ENCODE measurements at places on chromosomes 13 and 19.
A peak's percentile ranks its signal among the peaks of the same experiment; 100 is the strongest.

GRCh38 chr19:11306337-11306736 lies 10.4 kb downstream of the TSPAN16 start:
- DNase-seq: no peak

GRCh38 chr19:46813839-46814358 lies 25.5 kb upstream of the SLC1A5 start:
- no peak for DNase-seq

DNA sequence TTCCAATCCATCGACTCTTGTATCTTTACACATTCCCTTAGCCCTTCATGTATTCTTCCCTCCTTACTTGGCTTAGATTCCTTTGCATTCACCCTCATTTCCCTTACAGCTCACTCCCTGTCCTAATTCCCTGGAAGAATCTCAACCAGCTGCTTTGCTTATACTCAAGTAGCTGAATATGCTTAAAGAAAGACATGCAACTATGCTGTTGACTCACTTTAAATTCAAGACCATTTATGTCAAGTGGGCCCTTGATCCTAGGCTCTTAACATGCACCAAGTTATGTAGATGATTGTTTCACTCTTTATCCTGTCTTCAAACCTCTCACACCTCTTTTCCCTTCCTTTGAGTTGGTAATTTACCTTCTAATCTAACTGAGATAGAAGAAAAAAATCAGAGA lies 7.4 kb downstream of the CCDC122 start:
- no peak for DNase-seq

DNA sequence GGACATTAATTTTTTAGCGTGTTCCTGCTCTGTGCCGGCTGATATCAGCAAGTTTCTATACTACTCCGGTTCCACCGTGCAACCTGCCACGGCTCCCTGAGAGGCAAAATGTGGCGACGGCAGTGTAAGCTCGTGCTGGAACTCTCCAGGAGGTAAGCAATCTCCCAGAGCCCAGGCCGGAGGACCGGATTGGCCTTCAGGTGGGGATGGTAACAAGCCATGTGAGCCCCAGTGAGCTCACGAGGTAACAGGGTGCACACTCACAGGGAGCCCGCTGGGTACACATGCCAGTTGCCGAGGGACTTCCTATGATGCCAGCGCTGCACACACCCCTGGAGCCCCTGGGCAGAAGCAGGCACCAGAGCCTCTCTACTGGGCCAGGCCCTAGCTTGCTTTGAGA lies 38.5 kb downstream of the NAXD start:
- no peak for DNase-seq

DNA sequence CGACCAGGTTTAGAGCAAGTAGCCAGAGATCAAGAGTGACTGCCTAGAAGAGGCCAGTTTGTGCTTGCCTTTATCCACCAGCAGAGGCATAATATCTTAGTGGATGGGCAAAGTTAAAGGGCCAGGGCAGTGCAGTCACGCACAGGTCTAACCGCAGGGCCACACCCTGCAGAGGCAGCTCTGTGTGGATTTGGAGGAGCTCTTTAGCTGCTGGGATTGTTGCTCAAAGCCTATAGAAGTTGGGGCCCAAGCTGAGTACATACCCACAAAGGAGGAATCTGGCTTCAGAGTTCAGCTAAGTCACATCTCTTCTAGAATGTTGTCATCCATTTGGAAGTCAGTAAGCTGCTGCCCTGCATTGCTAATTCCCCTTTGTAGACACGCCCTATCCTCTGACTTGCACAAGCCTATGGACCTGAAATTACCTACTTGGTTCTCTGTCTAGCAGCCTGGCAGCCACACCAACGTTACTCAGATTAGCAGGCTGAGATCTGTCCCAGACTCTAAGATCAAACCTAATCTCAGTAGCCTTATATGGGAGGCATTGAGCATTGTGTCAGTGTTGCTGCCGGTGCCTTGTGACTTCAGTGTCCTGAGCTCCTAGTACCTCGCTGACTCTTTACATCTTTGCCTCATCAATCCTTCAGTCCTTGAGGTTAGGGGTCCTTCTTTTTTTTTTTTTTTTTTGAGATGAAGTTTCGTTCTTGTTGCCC lies 102.9 kb upstream of the STARD13 start:
- no peak for DNase-seq

DNA sequence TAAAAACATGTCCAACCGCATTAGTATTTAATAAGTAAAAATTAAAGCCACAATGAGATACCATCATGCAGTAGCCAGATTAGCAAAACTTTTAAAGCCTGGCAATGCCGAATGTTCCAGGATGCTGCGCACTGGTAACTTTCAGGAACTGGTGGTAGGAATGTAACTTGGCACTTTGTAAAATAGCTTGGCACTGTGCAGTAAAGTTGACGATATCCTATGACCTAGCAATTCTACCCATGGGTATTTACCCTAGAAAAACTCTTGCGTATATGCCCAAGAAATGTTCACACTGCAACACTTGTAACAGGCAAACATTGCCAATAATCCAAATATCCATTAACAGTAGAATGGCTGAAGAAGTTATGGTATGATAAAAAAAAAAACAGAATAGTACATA lies 97.7 kb downstream of the SPACA7 start:
- DNase-seq: no peak

GRCh38 chr13:98143601-98144026 lies 720 bp downstream of the FARP1 start:
- DNase-seq: no peak

- DNase-seq: no peak
Observed at GRCh38 chr19:49861107-49861506, 6.3 kb downstream of the PNKP start.

DNA sequence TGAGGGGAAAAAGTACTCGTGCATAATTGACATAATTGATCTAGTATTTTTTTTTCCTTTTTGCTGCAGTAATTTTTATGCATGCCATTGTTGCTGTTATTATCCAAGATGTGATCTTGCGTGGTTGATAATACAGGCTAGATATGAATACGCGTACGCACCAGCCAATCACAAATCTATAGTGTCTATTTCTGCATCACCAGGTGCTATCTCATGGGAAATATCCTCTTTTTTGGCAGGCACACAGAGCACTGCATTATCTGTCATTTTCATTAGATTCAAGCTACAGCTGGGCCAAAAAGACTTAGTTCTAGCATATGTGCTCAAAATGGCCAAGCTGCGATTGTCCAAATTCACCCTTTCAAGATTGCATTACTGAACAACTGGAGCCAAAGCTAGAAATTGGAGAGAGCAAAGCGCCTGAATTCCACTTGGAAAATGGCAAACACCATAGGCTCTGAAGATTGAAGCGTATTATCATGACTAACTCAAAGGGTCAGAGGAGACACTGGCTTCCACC lies 181.1 kb downstream of the TSHZ3 start:
- DNase-seq: no peak

DNA sequence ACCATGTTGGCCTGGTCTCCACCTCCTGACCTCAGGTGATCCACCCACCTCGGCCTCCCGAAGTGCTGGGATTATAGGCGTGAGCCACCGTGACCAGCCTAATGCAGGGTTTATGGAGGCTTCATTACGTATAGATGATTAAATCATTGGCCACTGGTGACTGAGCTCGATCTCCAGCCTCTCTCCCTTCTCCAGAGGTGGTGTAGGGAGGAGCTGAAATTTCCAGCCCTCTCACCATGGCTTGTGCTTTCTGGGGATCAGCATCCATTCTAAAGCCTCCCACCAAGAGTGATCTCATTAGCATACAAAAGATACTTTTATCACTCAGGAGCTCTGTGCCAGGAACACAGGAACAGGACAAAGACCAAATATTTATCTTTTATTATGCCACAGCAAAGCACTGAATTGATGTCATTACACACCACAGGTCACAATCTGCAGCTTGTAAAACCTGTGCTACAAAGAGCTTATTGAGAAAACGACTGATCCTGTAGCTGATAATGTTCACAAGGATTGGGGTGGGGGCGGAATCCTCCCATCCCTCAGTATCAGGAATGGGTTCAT lies 32.4 kb downstream of the RHPN2 start:
- no peak for DNase-seq

- DNase-seq: peak; percentile 71
Observed at GRCh38 chr13:114124921-114125320, 7.5 kb downstream of the RASA3 start.

GRCh38 chr13:99859178-99860177 lies 112.1 kb downstream of the ZIC5 start:
- DNase-seq: peak; percentile 84

- DNase-seq: no peak
Observed at GRCh38 chr19:48354332-48354992, 9.3 kb downstream of the TMEM143 start.

DNA sequence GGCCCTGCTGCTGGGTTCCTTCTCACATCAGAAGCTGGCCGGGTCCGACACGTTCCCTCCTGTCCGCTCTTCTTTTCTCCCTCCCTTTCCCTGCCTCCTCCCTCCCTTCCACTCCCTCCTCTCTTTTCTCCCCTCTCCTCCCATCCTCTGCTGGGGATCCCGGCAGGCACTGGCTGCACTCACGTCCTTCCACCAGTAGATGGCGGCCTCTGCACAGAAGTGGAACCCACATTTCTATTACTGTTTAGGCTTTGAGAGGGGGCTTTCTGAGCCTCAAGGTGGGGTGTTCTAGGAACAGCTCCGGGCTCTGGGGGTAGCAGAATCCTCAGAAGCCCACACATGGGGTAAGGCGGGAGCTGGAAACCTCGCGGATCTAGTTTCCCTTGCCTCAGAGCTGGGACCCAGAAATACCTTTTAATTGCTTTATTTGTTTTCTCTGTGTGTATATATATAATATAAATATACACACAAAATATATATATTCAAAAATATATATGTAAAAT lies 294.2 kb downstream of the ZNF536 start:
- DNase-seq: peak; percentile 46

DNA sequence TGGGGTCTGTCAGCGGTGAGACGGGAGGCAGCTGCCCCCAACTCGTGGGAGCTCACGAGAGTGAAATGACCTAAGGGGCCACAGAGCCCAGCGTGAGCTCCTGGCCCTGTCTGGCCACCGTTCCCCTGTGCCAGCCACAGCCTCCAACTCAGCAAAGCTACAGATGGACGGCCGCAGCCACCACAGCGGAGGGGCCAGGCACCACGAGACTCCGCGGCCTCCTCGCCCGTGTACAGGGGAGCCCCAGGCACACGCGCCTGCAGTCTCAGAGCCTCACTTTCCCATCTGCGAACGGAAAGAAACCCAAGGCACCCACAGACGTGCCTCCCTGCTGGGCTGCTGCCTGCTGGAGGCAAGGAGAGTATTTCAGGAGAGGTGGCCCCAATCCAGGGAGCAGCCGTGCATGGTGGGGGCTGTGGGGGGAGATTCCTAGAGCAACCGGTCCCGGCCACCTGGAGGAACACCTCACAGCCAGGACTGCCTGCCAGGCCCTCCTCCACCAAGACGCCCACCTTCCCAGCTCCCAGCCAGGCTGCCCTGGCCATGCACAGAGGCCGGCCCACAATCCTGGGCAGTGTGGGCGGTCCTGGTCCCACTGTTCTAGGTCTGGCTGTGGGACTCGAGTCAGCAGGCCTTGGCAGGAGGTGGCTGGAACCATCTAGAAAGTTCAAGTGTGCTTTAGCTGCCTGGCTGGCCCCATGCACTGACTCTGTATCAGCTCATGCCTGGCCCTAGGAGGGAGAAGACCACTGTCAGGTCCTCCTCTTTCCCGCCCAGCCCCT lies 1.9 kb downstream of the MKNK2 start:
- no peak for DNase-seq

GRCh38 chr19:8250596-8250995 lies 41.4 kb downstream of the CERS4 start:
- no peak for DNase-seq

- DNase-seq: no peak
Observed at GRCh38 chr13:30325668-30326067, 18.3 kb upstream of the KATNAL1 start.

- no peak for DNase-seq
Observed at GRCh38 chr19:17575871-17576757, 20.7 kb downstream of the COLGALT1 start.

- DNase-seq: no peak
Observed at GRCh38 chr13:36548129-36548528, 115.8 kb downstream of the CCNA1 start.

Measured in activated CD4-positive, alpha-beta T cell treated with anti-CD3 and anti-CD28 coated beads, Interleukin-2, amount 50 U/mL, for 48 hours (primary cell).